ENCODE measurements at places on chromosomes 13 and 19.

- no peak for DNase-seq
These were observed 75.8 kb upstream of the UBAC2 start for GRCh38 chr13:99124794-99125316.

- no peak for DNase-seq
These were observed 673.0 kb upstream of the GPC6 start for GRCh38 chr13:92553470-92554114.

- DNase-seq: no peak
These were observed 21.8 kb downstream of the MRPS12 start for GRCh38 chr19:38952395-38953165.

DNA sequence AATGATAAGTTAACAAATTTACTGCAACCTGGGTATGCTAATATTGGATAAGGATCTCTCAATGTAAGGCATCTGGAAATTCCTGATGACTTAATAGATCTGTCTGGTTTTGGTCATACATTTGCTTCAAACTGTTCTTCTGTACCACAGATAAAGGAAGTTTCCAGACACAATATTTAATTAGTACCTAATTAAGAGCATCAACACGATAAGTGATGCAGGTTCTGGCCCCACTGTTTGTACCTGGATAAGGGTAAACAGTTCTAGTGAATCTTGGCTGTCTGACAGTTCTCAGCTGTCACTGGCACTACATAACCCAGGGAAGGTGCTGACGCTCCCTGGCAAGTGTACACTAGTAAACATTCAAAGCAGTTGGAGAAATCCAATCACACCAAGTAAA is 165.6 kb downstream of the MZT1 start:
- DNase-seq: no peak

GRCh38 chr13:26133851-26134250 is 82.0 kb upstream of the SHISA2 start:
- no peak for DNase-seq

DNA sequence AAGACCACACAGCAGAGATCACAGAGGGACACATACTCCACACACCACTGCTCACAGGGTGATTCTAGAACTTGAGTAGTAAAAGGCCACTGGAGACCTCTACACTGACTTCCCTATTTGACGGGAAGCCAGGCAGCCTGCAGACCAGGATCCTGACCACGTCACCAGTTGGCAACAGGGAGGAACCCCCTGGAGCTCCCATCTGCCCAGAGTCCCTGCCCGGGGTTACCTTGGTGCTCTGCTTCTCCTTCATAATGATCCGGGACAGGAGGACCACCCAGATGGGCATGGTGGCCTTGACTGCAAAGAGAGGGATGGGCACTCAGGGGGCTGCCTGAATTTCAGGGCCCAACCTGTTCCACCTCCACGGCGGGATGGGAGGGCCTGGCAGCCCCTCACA is 932 bp downstream of the SLC35E1 start:
- no peak for DNase-seq

GRCh38 chr13:21326155-21327031 is 132.7 kb downstream of the ZDHHC20 start:
- DNase-seq: no peak

- no peak for DNase-seq
These were observed 52.0 kb downstream of the EPS15L1 start for GRCh38 chr19:16419669-16420335.

GRCh38 chr13:104898484-104898883 is 1637.0 kb downstream of the EFNB2 start:
- no peak for DNase-seq

DNA sequence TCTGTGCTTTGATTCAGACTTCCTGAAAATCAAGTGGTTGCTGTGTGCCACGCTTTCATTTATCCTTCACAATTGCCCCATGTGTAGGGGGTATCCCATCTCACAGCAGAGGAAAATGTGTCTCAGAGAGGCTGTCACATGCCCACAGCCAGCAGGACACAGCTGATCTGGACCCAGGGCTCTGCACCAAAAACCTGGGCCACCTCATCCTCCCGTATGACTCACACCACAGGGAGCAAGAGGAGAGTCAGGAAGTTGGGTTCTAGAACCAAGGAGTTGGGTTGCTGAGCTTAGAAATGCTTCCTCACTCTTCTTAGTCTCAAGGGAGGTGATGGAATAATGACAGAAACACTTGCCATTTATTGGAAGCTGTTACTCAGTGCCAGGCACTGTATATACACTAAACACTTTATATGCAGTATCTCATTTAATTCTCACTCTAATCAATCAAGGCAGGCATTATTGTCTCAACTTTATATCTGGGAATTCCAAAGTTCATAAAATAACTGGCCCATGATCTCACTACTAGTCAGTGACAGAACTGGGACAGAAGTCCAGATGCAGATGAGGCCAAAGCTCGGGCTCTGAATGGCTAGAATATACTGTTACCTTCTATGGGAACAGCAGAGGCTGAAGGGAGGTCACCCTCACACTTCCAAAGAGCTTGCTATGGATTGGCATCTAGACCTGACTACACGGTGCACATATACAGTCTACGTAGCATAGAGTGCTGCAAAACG is 47.7 kb upstream of the ATP12A start:
- DNase-seq: no peak

DNA sequence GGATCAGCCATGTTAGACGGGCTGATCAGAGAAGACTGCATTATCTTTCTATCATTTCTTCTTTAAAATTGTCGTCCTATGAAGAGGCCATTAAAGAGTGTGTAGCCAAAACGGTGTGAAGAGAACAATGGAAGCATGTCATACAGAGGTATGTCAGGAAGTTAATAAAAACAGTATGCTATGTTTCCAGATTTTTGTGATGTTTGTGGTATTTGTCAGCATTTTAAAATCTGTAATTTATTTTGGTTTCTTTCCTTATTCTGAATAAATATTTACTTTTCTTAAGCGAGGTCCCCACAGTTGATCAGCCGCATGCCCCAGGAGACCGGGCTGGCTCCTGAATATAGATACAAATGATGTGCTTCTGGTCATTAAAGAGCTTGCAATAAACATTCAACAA is 142.9 kb upstream of the SERP2 start:
- DNase-seq: no peak
